Activated T-cell treated with anti-CD3 and anti-CD28 coated beads for 1 hour (primary cell): ENCODE measurements at places on chromosomes 4 and X.

DNA sequence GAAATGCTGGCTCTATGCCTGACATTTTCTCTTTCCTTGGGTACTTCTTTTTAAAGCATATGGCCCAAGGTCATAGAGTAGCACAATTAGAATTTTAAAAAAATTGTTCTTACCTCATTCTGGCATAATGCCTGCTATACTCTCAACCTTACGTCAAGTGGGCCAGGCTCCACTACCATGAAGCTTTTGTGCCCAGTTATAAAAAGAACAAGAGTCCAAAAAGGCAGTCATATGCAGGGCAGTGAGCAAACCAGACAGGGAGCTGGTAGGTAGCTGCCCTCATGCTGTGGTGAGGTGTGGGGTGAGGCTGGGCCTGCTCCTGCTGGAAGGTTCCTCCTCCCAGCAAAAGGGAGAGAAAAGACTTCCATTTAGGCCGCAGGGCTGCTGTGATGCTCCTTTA lies 64.4 kb upstream of the UCP1 start:
- no peak for DNase-seq

DNA sequence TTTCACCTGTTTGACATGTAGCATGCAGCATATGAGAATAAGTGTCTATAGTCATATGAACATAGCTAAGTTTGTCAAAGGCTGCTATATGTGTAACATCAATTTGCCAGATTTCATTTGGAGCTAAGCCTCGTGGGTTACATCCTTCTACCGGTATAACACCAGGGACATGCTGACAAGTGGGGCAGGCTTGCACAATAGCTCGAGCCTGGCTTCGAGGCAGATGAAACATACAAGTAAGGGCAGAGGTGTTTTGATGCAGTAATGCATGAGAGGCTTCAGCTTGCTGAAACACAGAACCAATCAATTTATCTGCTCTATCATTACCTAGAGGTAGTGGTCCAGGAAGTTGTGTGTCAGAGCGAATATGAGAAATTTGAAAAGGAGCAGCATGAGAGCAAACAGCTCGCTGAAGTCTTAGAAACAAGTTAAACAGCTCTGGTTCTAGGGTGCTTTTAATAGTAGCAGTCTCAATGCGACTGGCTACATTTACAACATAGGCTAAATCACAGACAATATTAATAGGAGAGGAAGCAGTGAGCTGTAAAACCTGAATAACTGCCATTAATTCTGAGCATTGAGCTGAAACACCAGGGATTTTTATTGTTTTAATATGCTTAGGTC lies 14.9 kb upstream of the UGDH start:
- DNase-seq = no peak

DNA sequence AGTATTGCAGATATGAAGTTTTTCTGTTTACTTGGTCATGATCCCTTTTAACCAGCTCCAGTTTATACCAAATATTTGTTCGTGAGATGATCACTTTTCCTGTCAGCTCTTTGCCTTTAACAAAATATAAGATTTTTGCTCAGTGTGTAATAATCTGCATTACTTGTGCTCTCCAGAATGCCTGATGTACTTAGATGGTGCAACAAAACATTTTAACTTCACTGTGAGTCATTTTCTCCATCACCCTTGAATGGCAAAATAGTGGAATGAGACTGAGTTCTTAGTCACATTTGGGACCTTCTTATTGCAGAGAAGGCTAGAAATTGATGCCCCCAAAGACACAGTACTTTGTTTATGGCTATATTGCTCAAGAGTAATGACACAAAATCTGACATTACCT lies 252.0 kb downstream of the FRMPD4 start:
- DNase-seq = no peak

GRCh38 chrX:56228914-56229313 lies 3.2 kb upstream of the KLF8 start:
- no peak for DNase-seq

DNA sequence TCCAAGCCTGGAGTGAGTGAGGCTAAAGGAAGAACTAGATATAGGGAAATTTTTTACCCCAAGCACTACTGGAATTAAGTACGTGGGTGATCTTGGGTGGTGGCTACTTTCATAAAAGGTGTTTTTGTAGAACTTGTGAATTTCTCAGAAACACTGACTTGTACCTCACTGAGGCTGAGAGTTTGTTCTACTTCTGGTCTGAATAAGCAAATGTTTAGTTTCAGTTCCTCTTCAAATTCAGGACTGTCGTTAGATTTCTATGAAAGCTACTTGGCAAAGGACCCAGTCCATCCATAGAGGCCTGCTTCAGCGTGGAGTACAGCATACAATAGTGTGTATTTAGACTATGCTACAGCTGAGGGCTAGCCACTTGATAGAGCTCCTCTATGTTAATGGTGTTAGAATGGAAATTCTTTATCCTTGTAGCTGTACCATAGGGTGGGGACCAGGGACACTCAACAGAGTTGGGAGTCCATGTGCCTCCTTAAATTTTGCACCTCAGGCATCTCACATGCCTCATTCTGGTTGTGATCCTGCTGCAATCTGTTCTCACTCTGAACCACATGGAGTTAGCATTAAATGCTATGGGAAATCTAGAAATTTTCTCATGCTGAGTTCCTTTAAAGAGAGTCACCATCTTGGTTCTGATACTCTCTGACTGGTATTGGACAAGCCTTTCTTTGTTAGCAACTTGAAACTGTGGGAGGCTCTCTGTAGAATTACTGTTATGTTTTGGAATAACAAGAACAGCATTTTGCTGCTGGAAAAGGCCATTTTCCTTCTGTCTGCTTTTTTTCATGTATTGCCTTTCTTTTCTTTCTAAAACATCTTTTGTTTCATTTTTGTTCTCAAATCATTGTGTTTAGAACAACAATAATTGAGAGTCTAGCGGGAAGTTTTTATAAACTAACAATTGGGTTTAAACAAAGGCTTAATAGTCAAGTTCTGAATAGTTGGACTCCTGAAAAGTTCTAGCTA lies 86.8 kb downstream of the PDGFRA start:
- DNase-seq = no peak

DNA sequence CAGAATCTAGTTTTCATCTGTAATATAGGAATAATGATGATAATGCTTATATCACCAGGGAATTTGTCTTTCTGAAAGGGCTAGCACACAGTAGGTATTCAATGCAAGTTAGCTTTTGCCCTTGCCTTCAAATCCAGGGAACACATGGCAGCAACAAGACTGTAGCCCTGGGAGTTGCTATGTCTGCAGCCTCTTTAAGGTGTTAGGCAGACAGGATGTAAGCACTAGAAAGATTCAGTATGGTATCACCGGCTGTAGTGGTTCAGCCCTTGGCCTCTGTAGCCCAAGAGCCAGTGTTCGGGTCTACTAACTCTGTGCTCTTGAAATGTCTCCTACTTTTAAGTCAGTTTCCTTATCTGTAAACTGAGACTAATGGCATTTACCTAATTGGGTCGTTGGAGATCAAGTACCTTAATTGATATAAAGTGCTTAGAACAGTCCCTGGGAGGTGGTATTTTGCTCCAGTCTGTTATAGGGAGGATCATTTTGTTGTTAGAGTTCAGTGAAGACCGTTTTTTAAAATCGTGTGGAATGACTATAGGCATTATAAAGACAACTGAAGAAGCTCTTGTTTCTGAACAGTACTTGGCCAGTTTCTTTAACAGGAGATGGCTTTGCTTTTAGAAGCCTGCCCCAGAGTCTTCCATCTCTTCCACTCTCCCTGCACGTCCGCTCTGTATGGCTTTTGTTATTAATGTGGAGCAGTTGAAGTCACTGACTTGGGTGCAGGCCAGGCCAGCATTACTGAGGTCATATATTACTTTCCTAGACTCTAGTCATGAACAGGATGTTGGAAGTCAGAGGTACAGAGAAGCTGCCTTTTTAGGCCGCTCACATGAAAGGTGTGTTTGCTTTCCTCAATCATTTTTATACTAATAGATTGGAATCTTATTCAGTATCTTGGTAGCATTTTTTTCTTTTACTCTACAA lies 44.8 kb downstream of the GAB1 start:
- no peak for DNase-seq

DNA sequence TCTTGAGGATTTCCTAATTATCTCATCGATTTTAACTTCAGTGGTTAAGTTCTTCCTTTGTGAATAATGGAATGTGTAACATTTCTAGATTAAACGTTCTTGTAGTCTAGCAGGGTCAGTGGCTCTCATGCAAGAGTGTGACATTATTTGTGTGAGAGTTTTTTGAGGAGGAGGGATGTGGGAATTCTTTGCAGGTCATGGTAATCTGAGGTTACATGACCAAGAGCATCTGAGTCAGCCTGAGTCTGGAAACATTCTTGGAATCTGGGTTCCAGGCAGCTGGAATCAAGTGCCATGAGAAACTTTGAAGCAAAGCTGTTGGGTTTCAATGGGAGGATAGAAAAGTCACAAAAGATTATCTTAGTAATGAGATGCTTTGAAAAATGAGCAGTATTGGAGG lies 49.5 kb downstream of the GK start:
- no peak for DNase-seq

- no peak for DNase-seq
These were observed 1.1 kb upstream of the USP38 start for GRCh38 chr4:143183513-143184216.

GRCh38 chrX:2434270-2435163 lies 66.3 kb downstream of the DHRSX start:
- DNase-seq = no peak

- no peak for DNase-seq
These were observed 2.9 kb downstream of the HPGDS start for GRCh38 chr4:94339779-94340178.

- DNase-seq = no peak
These were observed 20.5 kb downstream of the MND1 start for GRCh38 chr4:153365003-153365402.

DNA sequence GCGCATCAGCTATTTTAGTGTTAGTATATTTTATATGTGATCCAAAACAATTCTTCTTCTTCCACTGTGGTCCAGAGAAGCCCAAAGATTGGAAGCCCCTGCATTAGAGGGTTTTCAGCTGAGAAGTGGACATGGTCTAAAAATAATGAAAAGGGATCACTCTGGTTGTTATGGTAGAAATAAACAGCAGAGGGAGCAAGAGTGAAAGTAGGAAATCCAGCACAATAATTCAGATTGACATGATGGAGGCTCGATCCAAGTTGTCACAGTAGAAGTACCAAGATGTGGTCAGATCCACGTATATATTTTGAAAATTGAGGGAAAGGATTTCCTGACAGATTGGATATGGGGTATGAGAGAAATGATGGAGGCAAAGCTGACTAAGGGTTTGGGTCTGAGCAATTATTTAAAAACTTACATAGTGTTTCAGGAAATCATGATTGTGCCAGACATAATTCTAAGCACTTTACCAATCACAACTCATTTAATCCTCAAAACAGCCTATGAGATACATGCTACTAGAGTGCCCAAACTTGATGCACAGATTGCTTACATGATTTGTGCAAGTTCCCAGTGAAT lies 17.0 kb upstream of the TMEM144 start:
- no peak for DNase-seq

- DNase-seq = no peak
These were observed 75.9 kb downstream of the HCCS start for GRCh38 chrX:11187001-11187400.

GRCh38 chr4:140675599-140676231 lies 80.5 kb downstream of the TBC1D9 start:
- no peak for DNase-seq

- DNase-seq = no peak
These were observed 105.9 kb downstream of the CT47B1 start for GRCh38 chrX:120769576-120770341.

GRCh38 chr4:150547154-150547838 lies 34.7 kb upstream of the MAB21L2 start:
- no peak for DNase-seq

DNA sequence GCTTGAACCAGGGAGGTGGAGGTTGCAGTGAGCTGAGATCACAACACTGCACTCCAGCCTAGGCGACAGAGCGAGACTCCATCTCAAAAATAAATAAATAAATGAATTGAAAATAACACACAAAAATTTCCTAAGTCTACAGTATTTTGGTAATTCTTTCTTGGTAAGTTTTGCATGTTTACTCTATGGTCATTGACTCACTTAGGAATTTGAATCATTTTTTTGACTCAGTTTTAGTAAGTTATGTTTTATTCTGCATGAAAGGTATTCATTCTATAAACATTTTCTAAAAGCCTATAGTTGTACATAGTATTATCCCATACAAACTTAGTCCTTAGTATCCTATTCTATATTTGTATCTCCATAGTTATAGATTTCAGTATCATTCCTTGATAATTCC lies 772.9 kb upstream of the SLIT2 start:
- DNase-seq = no peak

DNA sequence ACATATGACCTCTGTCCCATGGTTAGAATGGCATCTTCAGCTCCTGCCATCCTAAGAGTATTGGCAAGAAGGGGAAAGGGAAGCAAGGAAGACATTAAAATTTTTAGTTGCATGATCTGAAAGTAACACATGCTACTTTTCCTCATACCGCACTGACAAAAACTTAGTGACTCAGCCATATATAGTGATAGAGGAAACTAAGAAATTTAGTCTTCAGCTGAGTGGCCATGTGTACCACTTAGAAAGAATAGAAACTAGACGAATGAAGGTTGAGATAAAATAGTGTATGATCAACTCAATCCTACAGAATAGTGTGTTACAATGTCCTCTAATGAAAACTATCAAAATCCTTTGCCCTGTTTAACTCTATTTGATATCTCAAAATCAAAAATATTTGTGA lies 164.1 kb downstream of the PPP3CA start:
- DNase-seq = no peak

- no peak for DNase-seq
These were observed 18.1 kb upstream of the ZXDB start for GRCh38 chrX:57573754-57574153.

GRCh38 chr4:140243278-140243753 lies 89.3 kb upstream of the MAML3 start:
- no peak for DNase-seq

GRCh38 chrX:68462653-68463052 lies 29.4 kb upstream of the OPHN1 start:
- no peak for DNase-seq

DNA sequence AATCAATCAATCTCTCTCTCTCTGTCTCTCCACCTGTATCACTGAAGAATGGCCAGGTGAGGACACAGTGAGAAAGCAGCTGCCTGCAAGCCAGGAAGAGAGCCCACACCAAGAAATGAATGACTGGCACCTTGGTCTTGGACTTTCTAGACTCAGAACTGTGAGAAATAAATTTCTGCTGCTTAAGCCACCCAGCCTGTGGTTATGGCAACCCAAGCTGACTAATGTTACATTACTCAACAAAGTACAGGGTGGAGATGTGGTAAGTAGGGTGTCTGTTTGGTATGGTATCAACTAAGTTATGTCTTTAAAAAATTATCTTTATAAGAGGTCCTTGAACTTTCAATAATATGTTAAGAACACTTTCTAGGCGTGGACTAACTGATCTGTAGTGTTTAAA lies 159.3 kb downstream of the EPHA5 start:
- no peak for DNase-seq

DNA sequence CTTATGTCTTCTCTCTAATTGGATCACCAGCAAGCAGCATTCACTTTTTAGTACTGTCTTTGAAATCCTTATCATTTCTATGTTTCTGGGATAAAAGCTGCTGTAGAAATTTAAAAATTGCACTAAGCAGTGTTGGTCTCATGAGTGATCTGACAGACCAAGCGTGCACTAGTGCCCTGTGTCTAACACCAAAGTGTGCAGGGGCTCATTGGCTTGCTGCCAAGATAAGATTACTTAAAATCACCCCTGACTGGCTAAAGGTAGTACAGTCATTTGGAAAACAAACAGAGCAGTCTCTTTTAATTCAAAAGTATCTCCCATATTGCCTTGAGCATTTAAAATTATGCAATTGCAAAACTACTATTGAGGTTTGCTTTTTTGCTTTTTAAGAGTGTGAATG lies 304.6 kb downstream of the ARAP2 start:
- no peak for DNase-seq
